ENCODE measurements at places on chromosomes 12 and 14. TPM values are rescaled to one million over a fixed set of nuclear protein-coding genes. Genes with fewer than 3 reads are reported as not detected.

MANSC4 gene
- not detected for total RNA-seq

TAS2R46 gene
- 0.55 TPM for total RNA-seq

KRT6A gene
- total RNA-seq, result not detected

TAS2R42 gene
- total RNA-seq, result not detected

- DNase-seq, result no peak
These were observed 136.4 kb downstream of the MDGA2 start for GRCh38 chr14:47539031-47539461.

DNA sequence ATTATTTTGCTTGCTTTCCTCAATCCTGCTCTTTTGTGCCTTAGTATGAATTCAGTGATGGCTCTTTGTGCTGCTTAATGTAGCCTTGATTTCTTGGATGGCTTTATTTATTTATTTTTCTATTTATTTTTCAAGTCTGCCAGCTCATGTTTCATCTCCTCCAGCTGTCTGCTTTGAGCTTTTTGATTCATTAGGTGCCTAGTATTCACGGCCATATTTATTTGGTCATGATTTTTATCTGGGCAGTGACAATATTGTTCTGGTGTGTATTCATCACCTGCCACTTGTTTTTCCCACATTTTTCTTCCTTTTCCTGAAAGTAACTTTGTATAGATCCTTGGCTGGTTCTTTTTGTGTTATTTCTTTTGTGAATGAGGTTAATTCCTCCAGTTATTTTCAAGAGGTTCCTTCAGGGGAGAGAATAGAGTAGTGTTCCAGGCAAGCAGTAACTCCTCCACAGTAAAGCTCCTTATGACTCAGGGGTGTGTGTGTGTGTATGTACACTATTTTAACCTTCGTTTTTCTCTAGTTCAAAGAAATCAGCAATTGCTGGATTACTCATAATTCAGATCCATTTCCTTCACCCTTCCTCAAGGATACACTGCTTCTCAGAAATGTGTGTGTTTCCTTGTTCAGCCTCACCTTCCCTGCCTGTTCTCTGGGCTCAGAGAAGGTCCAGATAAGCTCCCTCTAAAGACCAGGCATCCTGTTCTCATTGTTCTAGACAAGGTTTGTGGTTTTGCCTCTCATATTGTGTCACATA, 51.6 kb upstream of the PMCH start:
- DNase-seq, result no peak

DNA sequence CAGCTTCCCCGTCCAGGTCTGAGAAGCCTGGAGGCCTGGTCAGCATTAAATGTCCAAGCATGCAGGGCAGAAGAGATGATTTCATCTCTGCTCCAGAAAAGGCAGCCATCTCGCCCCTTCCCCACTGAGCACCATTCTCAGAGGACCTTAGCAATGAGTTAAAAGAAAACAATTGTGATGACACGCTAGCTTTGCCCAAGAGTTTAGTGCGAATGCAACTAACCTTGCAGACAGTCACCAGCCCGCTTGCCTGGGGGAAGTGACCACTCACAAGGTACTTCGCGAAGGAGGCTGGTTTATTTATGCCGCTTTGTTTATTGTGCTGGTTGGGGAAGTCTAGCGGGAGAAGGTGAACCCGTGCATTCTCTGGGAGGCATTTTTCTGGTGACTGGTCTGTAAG, 170.7 kb downstream of the RBM19 start:
- no peak for DNase-seq

DNA sequence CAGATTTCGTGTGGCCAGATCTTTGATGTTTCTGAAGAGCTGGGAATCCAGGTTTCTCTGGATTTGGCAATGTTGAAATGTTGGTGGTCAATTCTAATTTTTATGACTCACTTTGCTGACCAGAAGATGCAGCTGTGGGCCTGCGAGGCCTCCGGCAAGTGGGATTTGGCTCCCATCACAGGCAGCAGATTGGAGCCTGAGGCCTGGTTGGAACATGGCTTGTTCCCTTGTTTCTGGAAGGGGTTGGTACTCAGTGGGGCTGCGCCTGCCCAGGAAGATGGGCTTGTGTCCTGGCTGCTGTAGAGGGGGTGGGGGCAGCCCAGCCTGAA, 23.1 kb downstream of the FBRSL1 start:
- DNase-seq, result no peak

DNA sequence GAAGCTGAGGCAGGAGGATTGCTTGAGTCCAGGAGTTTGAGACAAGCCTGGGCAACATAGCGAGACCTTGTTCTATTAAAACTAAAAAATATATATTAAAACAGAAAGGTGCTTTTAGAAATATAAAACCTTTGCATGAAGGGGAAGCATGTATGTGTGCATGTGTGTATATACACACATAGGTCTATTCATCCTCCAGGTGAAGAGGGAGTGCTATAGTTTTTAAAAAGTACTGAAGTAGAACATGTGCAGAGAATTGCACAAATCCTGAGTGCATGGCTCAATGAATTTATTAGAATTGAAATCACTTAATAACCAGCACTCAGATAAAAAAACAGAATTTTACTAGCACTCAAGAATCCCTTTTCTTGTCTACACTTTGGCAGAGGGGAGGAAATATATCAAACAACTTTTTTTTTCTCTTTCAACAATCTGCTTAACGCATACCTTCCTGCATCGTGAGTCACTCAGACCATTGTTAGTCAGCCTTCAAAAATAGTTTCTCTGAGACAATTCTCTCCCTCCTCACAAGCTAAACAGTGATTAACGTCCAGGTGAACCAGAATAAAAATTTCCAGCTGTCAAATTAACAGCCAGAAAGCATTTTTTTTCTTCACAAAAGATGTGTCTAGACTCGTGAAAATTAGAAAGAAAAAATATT, 17.7 kb upstream of the NEDD1 start:
- no peak for DNase-seq

DNA sequence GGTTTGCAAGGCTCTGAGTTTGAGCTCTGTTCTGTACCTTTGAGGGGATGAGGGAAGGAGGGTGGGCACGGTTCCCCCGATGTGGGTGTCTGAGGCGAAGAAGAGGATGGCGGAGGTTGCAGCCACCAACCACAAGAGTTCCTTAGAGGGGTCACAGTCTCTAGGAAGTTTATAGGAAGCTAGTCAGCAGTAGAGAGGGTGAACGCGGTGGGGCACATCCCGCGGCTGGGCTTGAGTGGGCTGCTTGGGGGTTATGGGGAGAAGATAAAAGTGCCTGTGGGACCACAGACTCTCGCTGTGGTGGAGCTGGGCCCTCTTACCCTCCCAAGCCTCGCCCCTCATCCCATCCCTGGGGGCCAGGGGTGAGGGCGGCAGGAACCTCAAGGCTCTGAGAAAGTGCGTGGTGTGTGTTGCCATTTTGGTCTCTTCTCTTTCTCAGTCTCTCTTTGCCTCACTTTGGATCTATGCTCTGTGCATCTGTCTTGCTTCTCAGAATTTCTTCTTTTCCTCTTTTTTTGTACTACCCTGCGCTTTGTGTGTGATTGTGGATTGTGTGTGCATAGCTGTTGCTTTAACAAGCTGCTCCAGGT, 2.7 kb downstream of the CD4 start:
- no peak for DNase-seq

- no peak for DNase-seq
These were observed 23.0 kb upstream of the GPR132 start for GRCh38 chr14:105087963-105088811.

GRCh38 chr14:53193193-53193592, 40.1 kb upstream of the DDHD1 start:
- DNase-seq, result no peak

- no peak for DNase-seq
These were observed 236.4 kb upstream of the CRY1 start for GRCh38 chr12:107329569-107330324.

- no peak for DNase-seq
These were observed 13.8 kb upstream of the CPNE8 start for GRCh38 chr12:38919191-38919590.

Measured in CD8-positive, alpha-beta memory T cell (primary cell).